ENCODE measurements at places on chromosomes 1 and 21.
A peak's percentile ranks its signal among the peaks of the same experiment; 100 is the strongest.

- DNase-seq: no peak
These were observed 376 bp upstream of the NUAK2 start for GRCh38 chr1:205321959-205322283.

DNA sequence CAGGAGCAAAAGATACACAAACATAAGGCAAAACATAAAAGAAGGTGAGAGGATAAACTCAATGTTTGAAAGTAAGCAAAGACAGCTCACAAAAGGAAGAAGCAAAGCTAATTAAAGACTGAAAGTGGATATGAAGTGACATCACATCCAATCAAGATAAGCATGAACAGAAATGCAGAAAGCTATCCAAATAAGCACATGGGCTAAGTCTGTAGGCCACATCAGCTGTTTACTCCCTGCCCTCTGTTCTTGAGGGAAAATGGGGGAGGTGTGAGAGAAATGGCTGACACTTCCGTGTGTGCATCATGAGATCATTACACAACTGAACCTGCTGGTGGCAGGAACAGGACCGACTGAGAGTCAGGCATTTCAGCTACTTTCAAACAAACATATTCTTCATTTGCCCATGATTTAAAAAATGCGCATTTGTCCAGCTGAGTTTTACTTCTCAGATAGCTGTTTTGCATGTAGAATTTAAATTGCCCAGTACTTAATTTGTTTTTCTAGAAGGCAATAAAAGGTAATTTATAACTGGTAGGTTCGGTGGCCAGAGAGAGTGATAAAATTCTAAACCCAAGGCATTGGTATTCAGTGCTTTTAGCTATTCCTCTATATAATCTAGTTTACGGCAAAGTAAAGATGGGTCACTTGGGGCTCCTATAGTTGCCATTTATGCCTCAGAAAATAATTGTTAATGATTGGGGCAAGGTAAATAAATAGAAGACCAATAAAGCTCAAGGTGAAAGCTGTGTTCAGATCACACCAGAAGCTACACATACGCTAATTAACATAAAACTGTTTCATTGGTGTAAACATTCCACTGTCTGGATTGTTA is 27.2 kb upstream of the MAN1A2 start:
- DNase-seq: no peak

GRCh38 chr1:90724361-90724760 is 7.3 kb upstream of the BARHL2 start:
- DNase-seq: no peak

- DNase-seq: no peak
These were observed 24.5 kb downstream of the HUNK start for GRCh38 chr21:31897311-31897710.

GRCh38 chr1:38858833-38859560 is 575 bp downstream of the RRAGC start:
- peak; percentile 46 for DNase-seq

- DNase-seq: no peak
These were observed 11.0 kb upstream of the REN start for GRCh38 chr1:204177133-204177532.

DNA sequence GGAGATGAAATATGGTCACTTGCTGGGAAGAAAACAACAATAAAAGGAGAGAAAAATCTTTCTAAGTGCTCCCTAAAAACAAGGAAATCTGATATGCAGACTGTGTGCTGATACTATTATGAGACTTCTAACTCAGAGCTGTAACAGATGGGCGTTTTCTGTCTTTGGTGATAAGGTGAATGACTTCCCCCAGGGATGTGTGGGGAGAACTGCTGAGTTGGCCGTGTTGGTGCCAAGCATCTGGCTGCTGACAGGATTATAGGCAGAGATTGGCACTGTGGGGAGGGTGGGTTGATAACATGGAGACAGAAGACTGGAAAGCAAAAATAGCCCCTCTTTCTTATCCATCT is 438.5 kb upstream of the PLXNA2 start:
- DNase-seq: no peak

DNA sequence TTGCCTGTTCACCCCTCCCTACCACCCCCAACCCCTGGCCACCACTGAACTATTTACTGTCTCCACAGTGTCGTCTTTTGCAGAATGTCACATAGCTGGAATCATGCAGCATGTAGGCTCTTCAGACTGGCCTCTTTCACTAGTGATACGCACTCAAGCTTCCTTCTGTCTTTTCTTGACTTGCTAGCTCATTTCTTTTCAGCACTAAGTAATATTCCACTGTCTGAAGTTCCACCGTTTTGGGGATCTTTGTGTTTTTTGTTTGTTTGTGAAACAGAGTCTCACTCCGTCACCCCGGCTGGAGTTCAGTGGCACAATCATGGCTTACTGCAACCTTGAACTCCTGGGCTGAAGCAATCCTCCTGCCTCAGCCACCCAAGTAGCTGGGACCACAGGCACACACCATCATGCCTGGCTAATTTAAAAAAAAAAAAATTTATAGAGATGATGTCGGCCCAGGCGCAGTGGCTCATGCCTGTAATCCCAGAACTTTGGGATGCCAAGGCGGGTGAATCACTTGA is 43.4 kb upstream of the SLC25A33 start:
- no peak for DNase-seq

DNA sequence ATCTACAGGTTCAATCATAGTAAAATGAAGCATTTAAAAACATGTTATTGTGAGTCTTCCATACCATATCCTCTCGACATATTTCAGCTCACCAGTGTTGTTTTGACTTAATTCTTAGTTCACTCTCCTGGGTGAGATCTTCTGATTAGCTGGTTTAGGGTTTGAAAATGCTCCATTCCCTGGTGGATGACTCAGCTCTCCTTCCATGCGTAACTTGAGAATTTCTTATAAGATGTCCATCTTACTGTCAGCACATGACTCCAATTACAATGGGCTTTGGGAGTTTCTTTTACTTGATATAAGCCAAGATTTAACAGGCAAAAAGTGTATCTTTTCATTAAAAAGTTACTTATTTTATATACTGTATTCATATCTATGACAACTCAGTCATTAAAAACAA is 476.5 kb downstream of the BRINP3 start:
- DNase-seq: no peak

GRCh38 chr1:160081261-160081936 is at the start of gene KCNJ9:
KCNJ9 (plus strand) TSS chr1:160081538; CDS start chr1:160084031, 2,493 bp downstream.
- DNase-seq: no peak

GRCh38 chr1:3022976-3023375 is 1.7 kb downstream of the ACTRT2 start:
- DNase-seq: no peak
